ENCODE measurements at places on chromosomes 1 and 21.

DNA sequence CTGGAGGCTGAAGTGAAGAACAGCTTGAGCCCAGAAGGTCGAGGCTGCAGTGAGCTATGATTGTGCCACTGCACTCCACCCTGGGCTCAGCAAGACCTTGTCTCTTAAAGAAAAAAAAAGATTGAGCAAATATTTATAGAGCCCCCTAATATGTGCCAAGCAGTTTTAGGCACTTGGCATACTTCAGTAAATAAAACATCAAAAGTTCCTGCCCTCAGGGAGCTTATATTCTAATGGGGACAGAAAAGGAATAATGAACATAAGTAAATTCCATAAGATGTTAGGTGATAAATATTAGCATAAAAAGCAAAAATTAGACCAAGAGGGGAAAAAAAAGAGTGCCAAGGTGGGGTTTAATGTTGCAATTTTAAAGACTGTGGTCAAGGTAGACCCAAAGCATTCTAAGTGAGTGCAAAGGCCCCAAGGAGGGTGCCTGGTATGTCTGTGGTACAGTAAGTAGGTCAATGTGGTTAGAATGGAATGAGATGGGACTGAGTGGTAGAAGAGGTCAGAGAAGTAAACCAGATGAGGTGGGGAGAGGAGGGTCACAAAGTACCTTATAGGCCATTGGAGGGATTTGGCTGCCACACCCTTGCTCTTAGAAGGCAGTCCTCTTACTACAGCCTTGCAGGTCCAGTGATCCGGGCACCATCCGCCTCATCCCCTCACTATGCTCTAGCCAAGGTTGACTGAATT is 2.2 kb upstream of the TOE1 start:
- no peak for DNase-seq

DNA sequence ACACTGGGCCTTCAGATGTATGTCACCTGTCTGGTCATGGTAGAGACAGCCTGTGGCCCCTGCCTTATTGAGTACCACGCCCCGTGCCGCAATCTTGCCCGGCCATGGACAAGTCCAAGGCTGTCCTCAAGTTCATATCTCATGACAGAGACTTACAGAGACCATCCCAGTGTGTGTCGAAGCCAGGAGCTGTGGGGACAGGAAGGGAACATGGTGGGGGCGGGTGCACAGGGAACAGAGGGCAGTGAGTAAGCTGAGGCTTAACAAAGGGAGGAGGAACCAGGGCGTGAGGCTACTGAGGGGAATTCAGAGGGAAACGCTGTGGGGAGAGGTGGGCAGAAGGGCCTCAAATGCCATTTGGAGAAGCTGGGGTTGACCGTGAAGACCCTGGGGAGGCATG is 75.8 kb downstream of the ALPL start:
- no peak for DNase-seq

DNA sequence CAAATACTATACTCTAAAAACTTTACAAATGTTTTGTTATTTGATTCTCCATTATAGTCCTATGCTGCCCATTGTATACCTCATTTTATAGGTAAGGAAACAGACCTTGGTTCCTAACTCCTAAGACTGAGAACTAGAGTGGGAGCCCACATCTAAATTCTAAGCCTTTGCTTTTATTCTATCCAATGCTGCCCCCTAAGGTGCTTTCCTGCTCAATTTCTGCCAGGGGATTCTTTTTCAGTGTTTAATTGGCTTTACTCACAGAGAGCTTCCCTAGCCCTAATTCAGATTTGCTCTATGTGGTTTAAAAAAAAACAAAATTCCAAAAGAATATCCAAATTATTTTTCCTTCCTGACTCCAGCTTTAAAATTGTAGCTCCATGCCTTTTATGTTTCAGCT is 64.5 kb downstream of the KIF14 start:
- DNase-seq: no peak

DNA sequence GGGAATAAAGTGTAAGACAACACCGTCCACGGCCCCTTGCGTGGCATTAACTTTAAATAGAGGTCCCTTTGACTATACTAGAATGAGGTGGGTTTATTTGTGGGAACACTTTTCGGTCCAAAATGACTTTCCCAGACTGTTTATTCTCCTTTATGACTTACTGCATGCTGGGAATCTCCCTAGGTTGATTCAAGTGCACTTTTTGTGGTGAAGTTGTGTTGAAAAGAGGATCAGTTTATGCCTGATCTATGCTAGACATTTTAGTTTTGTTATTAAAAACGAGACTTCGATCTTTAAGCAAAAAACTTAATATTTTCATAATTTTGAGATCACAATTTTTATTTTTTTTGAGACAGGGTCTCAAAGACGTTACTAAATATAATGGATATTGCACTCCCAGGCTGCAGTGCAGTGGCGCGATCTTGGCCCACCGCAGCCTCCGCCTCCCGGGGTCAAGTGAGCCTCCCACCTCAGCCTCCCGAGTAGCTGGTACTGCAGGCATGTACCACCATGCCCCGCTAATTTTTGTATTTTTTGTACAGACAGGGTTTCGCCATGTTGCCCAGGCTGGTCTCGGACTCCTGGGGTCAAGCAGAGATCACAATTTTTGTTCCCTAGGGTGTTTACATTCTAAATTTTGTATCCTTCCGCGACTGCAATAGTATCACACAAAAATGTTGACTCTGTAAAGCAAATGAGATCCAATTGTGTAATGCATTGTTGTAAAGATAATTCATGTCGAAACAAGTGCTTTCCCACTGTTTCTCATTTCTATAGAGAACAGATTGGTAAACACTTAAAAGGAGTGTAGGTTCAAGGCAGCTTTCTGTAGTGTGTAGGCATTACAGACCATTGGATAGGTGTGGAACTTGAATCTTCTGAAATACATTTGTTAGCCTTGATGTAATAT is 1.6 kb downstream of the CDC42 start:
- DNase-seq: no peak

- DNase-seq: no peak
Observed at GRCh38 chr1:15706751-15707150, 22.6 kb downstream of the PLEKHM2 start.

- no peak for DNase-seq
Observed at GRCh38 chr1:229572286-229572685, 13.8 kb upstream of the ABCB10 start.

DNA sequence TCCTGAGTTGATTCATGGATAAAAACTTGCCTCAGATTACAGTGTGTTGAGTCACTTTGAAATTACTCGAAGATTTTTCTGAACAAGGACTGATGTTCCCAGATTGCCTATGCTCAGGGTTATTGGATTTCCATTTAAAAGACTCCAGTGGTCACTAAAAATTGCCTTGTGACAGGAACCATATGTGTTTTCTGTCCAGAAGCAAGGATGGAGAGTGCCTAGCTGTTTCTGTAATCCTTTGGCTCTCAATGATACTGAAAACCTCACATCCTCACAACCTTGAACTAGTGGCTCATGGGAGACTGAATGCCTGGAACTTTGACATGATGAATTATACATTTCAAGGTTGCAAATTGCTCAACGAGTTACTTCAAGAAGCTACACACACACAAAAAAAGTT is 1271.8 kb downstream of the BRINP3 start:
- DNase-seq: no peak

- DNase-seq: no peak
Observed at GRCh38 chr21:34819357-34819999, 150.7 kb downstream of the CLIC6 start.

- DNase-seq: no peak
Observed at GRCh38 chr21:27528697-27529096, 561.8 kb upstream of the ADAMTS5 start.

Data from hematopoietic multipotent progenitor cell treated with erythropoietin and hydrocortisone succinate and interleukin-3 and kit ligand, for 8 days (in vitro differentiated cells).